ENCODE measurements at places on chromosomes 13 and 19.

DNA sequence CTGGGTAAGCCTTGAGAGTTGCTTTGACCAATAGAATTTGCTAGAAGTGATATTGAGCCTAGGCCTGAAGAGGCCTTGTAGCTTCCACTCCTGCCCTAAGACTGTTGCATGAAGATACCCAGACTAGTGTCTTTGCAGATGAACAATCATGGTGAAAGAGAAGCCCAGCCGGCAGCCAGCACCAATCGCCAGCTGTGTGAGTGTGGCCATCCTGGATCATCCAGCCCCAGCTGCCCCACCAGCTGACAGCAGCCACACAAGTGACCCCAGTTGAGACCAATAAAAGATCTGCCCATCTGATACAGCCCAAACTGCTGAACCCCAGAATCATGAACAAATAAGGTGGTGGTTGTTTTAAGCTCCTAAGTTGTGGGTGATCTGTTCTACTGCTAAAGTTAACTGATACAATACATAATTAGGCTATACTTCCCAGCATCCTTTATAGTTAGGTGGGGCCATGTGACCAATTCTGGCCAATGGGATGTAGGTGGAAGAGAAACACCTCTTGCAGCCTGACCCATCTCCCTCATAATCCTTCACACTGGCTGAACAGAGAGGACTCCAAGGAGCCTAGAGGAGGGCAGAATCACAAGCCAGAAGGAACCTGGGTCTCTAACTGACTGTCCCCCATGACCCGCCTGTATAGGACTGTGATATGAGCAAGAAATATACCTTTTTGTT, 9.4 kb upstream of the ZNF428 start:
- no peak for DNase-seq

DNA sequence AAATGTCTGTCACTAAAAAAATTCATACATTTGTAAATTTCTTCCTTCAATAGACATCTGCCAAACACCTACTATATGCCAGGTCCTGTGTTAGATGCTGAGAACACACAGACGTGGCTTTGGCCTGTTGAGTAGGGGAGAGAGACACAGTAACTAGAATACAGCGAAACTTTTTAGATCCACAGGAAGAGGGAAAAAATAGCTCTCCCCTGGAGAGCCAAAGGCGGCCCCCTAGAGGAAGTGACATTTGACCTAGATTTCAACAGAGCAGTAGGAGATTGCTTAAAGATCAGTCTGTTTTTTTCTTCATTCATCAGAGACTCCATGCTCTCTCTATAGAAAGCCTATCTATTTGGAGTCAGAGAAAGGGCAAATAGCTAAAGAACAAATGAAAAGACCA, 11.3 kb downstream of the LCP1 start:
- DNase-seq = no peak

DNA sequence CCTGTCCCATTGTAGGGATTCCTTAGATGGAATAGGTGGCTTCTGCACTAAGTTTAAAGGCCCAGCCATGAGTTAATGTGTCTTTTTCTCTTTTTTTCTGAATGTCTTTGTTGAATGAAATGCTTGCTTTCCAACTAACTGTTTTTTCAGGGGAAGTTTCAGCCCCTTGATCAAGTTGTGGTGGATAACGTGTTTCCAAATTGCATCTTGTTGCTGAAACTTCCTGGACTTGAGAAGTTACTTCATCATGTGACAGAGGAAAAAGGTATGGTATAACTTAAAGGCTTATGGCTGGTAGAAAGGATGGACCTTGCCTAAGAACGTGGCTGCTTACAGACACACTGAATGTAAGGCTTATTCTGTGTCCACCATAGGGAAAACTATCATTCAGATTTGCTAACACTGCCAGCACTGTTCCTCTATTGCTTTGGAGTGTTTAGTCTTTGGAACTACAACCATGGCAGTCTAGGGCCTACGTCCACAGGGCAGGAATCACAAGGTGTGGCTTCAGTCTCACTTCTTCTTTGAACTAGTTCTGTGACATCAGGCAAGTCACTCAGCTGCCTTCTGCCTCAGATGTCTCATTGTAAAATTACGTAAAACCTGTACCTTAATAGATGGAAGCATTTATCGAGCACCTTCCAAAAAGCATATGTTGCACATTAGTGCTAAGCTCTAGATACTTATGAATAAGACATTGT, 25.3 kb downstream of the RNASEH2B start:
- no peak for DNase-seq

GRCh38 chr13:111914241-111915103, 152.5 kb upstream of the SOX1 start:
- DNase-seq = no peak

- no peak for DNase-seq
Measured at GRCh38 chr19:3785938-3786824, at the start of gene MATK. Gene MATK, minus strand, starts transcription at chr19:3786381. Its CDS starts 1,246 bp downstream, at chr19:3785135.

DNA sequence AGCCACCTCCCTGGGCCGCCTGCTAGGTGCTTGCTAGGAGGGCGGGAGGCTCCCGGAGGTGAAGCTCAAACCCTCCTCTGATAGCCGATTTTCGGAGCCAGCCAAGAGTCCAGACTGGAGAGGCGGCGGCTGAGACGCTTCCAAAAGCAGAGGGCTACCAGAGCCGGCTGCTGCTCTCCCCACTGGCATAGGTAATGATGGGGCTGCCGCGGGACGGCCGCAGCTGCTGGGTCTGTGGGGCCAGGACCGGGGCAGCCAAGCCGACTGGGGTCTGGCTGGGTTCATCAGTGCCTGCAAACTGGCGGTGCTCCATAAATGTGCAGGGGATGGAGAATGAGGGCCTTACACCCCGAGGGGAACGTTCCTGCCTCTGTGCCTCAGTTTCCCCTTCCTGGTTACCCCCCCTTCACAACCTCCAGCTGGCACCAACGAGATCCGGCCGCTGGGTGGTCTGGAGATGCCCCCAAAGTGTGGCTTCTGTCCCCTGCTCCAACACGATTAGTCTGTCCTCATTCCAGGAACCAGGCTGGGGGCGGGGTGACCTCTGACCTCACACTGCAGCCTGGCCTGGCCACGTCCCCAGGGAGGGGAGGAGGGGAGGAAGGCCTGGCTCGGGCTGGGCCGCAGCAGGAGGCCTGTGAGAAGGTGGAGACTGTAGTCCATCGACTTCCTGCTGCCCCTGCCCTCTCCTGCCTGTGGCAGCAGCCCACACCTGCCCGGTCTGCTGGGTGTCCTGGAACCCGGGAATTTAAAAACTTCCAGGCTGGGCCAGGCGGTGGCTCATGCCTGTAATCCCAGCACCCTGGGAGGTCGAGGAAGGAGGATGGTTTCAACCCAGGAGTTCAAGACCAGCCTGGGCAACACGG, 3.8 kb upstream of the WDR18 start:
- no peak for DNase-seq

GRCh38 chr13:41467425-41467945, 10.1 kb downstream of the RGCC start:
- no peak for DNase-seq

GRCh38 chr19:55647732-55648584, at the start of gene CCDC106:
Gene CCDC106, plus strand, starts transcription at chr19:55648212. Its CDS starts 835 bp downstream, at chr19:55649047.
- no peak for DNase-seq

DNA sequence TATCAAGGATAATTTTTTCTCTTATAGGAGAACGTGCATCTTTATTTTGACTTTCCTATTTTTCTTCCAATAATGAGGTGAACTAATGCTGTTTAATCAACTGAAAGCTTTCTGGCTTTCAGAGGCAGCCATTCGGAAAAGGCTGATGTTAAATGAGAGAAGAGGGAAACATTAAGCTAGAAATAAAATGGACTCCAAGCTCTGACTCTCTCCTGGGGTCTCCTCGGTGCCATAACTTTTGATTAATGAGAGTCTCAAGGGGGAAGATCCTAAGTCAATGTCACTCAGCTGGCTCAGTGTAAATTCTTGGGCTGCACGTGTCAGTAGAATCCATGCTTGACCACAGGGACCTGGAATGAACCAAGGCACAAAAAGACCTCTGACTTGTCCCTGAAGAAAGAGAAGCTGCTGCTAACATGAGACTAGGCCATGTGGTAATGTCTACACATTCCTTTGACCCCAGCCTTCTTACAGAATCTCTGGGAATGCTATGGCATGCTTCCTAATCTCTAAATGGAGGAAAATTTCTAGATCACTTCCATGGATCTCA, 152.2 kb upstream of the RFC3 start:
- no peak for DNase-seq

DNA sequence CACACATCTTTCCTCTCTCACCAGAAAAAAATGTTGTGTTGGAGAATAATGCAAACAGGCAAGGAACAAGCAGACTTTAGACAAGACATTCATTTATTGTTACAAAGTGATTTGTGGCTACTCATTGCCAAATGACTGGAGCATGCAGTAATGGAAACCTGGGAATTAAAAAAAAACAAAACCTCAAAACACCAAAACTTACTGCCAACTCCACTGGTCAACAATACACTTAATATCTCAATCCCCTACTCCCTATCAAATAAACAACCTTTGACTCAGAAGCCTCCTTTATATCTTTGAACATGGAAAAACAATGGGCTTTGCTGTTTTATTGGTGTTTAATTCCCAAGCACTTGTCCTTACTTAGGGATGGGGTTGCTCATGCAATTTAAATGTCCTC, 112.8 kb downstream of the POSTN start:
- no peak for DNase-seq

DNA sequence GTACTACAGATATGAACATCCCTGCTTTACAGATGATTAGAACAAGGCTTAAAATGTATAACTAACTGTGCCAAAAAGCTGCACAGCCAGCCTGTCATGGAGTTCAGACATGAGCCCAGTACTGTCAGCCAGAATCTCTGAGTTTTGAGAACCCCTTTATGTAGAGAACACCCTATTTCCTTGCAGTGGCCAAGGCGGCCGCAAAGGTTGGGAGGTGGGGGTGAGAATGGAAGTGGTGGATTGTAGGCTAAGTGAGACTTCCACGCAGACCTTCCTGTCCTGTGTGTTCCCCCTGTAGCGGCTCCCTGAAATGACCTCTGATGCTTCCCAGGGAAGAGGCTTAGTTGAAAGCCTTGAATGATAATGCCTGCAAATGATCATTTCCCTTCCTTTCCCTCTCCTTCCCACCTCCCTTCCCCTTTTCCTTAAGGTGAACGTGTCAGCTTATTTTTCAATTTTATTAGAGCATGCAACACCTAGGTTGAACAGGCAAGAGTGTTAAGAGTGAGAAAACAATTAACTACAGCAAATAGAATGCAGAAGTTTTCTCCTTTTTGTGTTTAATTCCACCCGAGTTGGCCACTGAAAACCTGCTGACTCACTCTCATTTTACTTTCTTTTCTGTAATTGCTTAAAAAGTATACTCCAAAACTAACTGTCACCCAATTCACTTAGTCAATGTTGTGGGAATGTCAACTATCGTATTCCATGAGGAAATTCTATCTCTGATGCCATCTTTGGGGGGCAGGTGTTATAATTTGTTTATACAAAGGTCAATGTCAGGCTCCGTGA, 167.0 kb upstream of the EDNRB start:
- no peak for DNase-seq

- DNase-seq = no peak
Measured at GRCh38 chr19:28242317-28242927, 970.5 kb downstream of the UQCRFS1 start.

- no peak for DNase-seq
Measured at GRCh38 chr13:72074663-72075062, 207.7 kb upstream of the DACH1 start.

- no peak for DNase-seq
Measured at GRCh38 chr19:795691-796581, 1.3 kb upstream of the PTBP1 start.

GRCh38 chr13:26679411-26680122, 81.0 kb downstream of the GPR12 start:
- DNase-seq = no peak

DNA sequence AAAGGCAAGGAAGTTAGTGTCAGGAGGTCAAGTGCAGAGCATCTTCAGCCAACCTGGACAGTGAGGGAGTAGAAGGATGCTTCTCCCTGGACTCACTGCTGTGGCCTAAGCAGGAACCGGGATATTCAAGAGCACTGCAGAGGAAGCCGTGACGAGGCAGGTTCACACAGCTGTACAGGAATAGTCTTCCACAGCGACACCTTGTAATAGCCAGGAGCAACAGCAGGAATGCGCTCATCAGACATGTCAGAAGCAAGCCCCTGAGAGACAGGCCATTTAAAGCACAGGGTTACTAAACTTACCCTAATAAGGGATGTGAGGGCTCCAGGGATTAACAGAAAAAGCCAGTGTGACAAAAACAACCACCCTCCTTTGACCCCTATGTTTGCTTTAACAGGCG, 3.5 kb upstream of the MED26 start:
- DNase-seq = no peak

GRCh38 chr13:28459911-28460310, 35.0 kb downstream of the FLT1 start:
- DNase-seq = no peak

DNA sequence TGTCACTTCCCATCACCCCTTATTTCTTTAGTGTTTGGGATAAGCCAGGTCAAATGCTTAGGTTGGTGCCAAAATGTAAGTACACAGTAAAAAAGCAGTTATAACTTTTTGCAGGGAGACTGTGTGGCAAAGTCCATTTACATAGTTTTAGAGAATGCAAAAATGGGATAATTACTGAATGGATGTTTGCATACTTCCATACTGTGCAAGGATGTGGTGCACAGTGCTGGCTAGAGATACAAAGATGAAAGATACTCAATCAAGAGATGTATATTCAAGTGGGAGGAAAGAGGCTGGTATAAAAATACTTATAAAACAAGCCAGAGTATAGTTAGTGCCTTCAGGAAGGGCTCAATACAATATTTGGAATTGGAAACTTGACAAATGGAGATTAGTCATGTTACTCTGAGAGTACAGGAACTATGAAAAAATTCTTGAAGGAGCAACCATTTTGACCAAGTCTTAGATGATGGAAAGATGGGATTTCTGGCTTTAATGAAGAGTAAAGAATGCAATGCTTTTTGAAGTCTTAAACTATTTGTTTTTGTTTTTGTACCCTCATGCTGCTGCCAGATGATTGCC, 8.0 kb downstream of the PDS5B start:
- DNase-seq = no peak

DNA sequence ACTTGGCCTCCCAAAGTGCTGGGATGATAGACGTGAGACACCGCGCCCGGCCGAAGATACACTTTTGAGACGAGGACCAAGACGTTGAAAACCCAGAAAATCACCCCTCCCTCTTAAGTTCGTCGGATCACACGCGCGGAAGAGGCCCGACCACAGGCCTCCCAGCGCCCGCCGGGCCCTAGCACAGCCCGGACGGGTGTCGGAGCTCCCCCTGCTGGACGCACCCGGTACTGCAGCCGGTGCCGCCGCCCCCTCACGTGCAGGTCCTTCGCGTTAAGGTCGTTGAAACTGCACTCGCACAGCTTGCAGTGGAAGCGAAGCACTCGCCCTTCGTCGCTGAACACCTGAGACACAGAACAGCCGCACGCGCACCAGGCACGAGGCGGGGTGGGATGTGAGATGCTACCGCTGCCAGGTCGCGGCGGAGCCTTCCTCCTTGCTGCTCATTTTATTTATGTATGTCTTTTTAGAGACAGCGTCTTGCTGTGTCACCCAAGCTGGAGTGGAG, 35.7 kb upstream of the MATK start:
- DNase-seq = peak; percentile 94

DNA sequence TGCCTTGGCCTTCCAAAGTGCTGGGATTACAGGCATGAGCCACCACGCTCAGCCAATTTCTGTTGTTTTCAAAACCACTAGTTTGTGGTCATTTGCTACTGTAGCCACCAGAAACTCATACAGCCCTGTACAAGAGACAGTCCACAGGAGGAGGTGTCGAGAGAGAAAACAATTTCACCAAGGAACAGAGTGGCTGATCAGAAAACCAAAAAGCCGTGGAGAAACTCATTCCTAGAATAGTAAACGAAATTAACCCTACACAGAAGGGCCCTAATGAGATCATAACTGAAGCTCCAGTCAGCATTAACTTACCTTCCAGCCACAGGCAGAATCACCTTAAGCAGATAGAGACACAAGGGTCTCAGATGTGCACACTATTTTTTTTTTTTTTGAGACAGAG, 3.8 kb upstream of the CCDC124 start:
- no peak for DNase-seq

Data from activated T-helper 1 cell treated with anti-CD3 and anti-CD28 coated beads, Interleukin-2, amount 50 U/mL, for 16 hours (primary cell).